ENCODE measurements at places on chromosomes 5 and 9. TPM values are rescaled to one million over a fixed set of nuclear protein-coding genes. Genes with fewer than 3 reads are reported as not detected.
A peak's percentile ranks its signal among the peaks of the same experiment; 100 is the strongest.

TRIM36 gene
- total RNA-seq = 4.4 TPM

TGFBI gene
- 335 TPM for total RNA-seq

ADGRD2 gene
- not detected for total RNA-seq

ADAMTSL2 gene
- total RNA-seq = 20.9 TPM

NDUFA8 gene
- total RNA-seq = 26.9 TPM

SHISAL2B gene
- total RNA-seq = not detected

CCL19 gene
- total RNA-seq = 39.7 TPM

PCDHB4 gene
- total RNA-seq = 9.1 TPM

LEAP2 gene
- total RNA-seq = 2.1 TPM

PCA3 gene
- 0.32 TPM for total RNA-seq

STPG3 gene
- not detected for total RNA-seq

SHOC1 gene
- not detected for total RNA-seq

CDX1 gene
- total RNA-seq = not detected

GRCh38 chr5:151086192-151086869, 5.5 kb upstream of the TNIP1 start:
- DNase-seq = no peak

- DNase-seq = no peak
These were observed 194.9 kb downstream of the PALM2AKAP2 start for GRCh38 chr9:109974918-109975276.

- DNase-seq = no peak
These were observed 5.3 kb downstream of the SLC34A1 start for GRCh38 chr5:177389241-177390169.

DNA sequence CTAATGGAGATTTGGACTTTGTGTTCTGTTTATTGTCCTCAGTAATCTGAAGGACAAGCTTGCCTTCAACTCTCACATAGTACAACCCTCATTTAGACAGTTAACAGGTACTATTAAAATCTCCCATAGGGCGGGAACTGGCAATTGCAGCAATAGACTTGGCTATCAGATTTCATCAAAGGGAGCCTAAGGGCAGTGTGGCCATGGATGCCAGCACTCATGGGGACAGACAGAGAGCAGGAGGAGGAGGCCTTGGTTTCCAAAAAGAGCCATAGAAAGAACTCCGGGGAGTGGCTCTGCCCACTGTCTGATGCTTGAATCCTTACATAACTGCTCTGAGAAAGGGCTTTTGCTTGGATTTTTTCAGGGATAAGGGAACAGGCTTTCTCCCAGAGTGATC, 6.8 kb downstream of the SLC36A1 start:
- DNase-seq = no peak

DNA sequence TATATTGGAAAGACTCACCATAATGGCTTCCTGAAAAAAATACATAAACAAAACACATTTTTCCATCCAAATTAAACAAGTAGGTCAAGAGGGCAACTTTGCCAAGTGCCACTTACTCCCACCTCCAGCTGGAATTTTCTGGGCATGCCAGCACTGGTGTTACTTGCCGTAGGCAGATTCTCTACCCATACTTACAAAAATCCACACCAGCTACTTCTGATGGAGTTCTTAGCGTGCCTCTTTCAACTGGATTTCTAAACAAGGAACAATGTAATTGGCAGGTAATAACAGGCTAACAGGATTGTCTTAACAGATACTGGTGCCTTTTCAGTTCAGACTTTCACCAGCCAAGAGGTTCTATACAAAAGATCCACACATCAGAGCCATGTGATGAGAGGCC, 301.4 kb downstream of the MLLT3 start:
- DNase-seq = no peak

- DNase-seq = no peak
These were observed 436.4 kb upstream of the FTMT start for GRCh38 chr5:121415270-121415669.

GRCh38 chr9:73135394-73135793, 16.3 kb upstream of the ANXA1 start:
- DNase-seq = no peak

GRCh38 chr5:35518104-35518503, 99.6 kb upstream of the SPEF2 start:
- no peak for DNase-seq

DNA sequence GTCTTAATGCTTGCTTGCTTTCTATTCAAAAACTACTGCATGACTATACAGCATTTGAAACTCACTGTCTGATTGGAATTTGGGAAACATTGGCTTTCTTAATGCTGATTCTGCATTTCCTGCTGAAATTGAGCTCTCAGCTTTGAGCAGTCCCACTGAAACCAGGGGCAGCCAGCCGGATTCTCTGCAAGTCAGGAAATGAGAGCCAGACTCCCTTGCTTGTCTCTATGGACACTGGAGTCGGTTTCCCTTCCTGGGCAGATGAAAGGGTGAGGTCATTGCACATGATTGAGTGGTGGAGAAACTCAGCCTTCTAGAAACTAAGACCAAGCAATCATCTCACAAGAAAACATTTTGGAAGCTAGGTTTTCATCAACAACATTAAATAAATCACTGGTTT, 119.7 kb upstream of the SPATA31C2 start:
- peak; percentile 76 for DNase-seq

DNA sequence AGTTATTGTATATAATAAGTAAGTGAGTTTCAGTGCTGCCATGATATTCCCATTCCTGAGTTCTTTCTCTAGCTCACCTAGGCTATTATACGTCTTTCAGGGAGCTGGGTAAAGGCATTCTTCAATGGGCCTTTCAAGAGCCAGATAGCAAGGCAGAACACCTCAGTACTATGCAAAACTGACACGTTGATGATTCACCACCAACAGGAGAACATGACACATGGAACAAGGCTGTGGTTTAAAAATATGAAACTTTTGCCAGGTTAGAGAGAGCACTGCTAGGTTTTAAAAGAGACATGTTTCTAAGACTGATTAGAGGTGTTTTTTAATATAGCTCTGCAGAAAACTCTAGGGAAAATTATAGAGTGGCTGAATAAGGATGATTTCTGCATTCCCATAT, 95.9 kb downstream of the UGCG start:
- DNase-seq = no peak

GRCh38 chr9:113748135-113748534, 128.0 kb upstream of the ZNF618 start:
- no peak for DNase-seq

DNA sequence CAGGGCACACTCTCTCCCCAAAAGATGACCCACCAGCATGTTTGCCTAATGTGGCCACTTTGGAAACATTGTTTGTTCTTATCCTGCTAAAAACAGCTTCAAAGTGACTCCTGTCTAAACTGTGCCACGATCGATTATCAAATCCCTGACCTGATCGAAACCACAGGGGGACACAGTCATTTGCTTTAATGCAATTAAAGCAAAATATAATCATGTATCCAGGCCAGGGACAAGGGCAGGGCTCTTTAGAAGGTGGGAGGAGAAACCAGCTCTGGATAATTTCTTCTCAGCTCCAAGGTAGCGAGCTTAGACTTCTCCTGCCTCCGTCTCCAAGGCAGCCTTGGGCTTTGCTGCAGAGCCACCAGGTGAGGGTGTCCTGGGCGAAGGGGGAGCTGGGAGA, 95.0 kb upstream of the HAND1 start:
- DNase-seq = no peak

GRCh38 chr5:139301808-139302499, 8.4 kb downstream of the MATR3 start:
- no peak for DNase-seq

- DNase-seq = no peak
These were observed 24.4 kb downstream of the SKIC3 start for GRCh38 chr5:95530416-95530815.

DNA sequence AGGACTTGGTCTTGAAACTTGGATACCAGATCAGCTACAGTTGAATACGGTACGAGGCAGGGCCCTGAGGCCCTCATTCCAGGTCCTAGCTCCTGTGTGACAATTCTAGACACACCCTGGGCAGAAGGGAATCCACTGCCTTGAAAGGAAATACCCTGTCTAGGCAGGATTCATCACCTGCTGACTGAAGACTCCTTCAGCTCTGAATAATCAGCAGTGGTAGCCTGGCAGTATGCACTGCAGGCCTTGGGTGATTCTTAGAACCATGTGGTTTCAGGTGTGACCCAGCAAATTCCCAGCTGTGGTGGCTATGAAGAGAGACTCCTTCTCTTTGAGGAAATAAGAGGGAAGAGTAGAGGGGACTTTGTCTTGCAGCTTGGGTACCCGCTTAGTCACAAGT, 17.2 kb upstream of the EFNA5 start:
- DNase-seq = no peak

DNA sequence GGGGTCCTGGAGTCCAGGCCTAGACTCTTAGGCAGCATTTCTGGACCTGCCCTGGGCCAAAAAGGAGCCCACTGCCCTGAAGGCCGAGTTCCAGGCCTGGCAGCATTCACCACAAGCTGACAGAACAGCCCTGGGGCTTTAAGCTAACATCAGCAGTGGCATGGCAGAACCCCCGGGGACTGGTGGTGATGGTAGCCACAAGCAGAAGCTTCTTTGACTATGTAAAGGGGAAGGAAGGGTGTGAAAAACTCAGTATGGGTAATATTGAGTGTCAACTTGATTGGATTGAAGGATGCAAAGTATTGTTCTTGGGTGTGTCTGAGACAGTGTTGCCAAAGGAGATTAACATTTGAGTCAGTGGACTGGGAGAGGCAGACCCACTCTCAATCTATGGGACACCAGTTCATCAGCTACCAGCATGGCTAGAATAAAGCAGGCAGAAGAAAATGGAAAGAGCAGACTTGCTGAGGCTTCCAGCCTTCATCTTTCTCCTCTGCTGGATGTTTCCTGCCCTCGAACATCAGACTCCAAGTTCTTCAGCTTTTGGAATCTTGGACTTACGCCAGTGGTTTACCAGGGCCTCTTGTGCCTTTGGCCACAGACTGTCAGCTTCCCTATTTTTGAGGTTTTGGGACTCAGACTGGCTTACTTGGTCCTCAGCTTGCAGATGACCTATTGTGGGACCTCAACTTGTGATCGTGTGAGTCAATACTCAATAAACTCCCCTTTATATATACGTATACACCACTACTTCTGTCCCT, 661.0 kb upstream of the C9orf72 start:
- DNase-seq = no peak

DNA sequence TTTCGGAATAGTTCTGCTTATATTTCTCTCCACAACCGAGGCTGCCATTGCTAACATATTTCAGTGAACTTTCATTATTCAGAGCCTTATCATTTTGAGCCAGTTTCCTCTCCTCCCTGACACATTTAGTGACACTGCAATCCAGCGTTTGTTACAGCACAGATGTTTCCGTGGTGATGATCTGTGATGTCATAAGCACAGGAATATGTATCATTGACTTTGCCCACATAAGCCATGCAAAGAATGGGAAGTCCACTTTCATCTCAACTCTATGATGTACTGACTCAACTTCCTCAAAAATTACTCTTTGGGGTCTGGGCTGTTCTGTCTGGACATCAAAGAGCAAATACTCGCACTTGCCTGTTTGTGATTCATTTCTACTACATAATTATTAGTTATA, 291.8 kb downstream of the EBF1 start:
- DNase-seq = no peak

- DNase-seq = no peak
These were observed 57.5 kb downstream of the CEMIP2 start for GRCh38 chr9:71710856-71711255.

GRCh38 chr5:98368141-98368540, 405.3 kb upstream of the RGMB start:
- DNase-seq = no peak

DNA sequence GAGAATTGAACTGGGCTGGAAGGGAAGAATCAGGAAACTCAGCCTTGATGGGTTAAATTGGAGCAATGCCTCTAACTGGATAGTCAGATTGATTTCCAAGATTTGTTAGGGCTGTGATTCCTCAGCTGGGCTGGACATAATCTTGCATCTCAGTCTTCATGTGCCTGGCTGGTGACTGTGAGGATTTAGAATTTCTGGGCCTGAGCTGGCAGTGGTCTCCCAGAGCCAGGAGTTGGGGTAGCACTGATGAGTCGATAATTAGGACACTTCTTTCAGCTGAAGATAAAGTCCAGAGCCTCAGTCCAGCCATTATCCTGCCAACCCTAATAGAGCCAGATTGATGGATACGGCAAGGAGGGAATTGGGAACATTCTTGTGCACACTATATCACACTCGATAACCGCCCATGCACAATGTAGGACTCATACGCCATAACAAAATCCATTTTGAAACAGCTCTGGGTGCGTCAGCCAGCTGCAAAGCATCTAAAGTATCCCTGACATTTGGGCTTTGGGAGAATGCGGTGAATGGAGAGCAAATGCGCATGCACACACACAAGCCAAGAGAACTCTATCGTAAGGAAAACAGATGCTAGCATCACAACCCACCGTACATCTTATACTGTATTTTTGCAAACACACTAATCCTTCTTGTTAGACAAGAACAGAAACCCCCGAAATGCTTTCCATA, 405.1 kb upstream of the KLF4 start:
- no peak for DNase-seq

- DNase-seq = no peak
These were observed 51.3 kb downstream of the SNX24 start for GRCh38 chr5:122896598-122897282.

GRCh38 chr5:171496456-171496855, 77.0 kb downstream of the FGF18 start:
- no peak for DNase-seq

DNA sequence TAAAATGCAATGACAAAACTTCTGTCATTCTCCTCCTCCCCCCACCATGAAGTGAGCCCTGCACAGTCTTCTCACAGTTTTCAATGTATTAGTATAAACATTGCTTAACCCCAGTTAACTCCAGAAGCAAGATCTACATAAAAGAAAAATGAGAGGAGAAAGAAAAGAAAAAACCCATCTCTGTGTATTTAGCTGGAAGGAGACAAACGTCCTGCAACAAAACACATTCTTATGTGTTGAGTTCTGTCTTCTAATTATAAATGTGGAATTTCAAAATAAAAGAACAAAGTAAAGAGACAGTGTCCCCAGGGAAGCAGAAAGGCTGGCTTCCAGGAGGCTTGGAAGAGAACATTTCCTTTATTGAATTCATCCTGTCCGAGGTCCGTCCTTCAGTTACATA, 491.9 kb upstream of the TUSC1 start:
- DNase-seq = no peak

DNA sequence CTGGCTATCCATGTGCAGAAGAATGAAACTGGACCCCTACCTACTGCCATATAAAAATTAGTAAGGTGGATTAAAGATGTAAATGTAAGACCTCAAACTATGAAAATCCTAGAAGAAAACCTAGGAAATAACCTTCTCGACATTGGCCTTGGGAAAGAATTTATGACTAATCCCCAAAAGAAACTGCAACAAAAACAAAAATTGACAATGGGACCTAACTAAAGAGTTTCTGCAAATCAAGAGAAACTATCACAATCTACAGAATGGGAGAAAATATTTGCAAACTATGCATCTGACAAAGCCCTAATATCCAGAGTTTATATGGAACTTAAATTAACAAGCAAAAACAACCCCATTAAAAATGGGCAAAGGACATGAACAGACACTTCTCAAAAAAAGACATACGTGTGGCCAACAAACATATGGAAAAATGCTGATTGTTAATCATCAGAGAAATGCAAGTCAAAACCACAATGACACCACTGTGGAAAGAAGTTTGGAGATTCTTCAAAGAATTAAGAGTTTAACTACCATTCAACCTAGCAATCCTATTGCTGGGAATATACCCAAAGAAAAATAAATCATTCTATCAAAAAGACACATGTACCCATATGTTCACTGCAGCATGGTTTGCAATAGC, 98.5 kb downstream of the NR3C1 start:
- no peak for DNase-seq

- no peak for DNase-seq
These were observed 413.5 kb downstream of the PLK2 start for GRCh38 chr5:58046371-58046770.
